ENCODE measurements at places on chromosomes 11 and 22.
A peak's percentile ranks its signal among the peaks of the same experiment; 100 is the strongest.

GRCh38 chr22:35230839-35231584 is 26.3 kb upstream of the HMGXB4 start:
- DNase-seq = no peak

- DNase-seq = no peak
These were observed 8.4 kb downstream of the EPS8L2 start for GRCh38 chr11:714436-714835.

- DNase-seq = no peak
These were observed 870.7 kb downstream of the TBC1D22A start for GRCh38 chr22:47633111-47633510.

DNA sequence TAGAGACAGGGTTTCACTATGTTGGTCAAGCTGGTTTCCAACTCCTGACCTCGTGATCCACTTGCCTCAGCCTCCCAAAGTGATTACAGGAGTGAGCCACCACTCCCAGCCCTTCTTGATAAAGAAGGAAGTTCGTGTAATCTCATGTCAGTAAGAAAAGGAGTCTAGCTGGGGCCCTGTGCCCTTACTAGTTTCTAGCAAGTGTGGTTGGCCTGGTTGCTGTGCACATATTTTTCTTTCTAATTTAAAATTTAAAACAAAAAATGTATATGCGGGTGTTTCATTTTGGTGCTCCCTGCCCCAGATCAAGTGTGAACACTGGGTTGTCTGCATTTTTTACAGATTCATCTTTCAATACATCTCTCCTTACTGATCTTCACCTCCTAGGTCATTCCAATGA is 770.8 kb upstream of the TENM4 start:
- DNase-seq = no peak

- no peak for DNase-seq
These were observed 76.9 kb upstream of the TCF20 start for GRCh38 chr22:42347281-42347824.

DNA sequence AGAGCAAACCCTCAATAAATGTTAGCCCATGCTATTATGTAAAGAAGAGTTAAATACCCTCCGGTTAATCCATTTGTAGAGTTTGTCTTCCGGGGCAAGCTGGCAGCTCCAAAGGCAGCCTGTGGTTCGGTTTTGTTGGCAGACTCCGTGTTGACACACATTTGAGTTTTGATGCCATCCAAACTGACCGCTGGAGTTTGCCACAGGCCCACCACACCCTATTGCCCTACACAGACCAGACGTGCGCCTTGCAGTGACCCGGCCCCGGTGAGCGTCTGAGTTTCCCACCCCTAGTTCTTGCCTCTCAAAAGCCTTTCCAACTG is 25.1 kb downstream of the ELFN2 start:
- no peak for DNase-seq

DNA sequence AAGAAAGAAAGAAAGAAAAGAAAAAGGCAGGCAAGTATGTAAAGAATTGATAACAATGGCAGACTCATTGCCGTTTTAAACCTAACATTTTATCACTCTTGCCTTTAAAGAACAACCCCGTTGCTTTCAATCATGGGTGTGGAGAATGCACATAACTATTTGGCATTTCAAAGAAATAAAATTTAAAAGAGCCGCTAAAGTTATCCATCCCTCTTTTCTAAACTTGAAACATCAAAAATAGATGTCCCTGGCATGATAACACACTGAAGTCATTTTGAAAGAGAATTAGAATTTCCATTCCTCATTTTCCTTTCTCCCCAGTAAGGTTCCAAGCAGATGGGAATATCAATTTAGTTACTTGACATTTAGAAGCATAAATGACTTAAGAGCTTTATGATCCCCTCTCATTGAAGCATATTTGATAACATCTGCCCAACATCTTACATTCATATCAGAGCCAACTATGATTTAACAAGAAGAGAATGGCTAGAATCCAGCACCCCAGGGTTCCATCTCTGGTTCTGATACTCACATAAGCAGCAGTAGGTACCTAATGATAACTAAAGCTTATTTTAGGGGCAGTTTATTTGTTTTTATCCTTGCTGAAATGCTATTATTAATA is 529.6 kb upstream of the LRRC4C start:
- no peak for DNase-seq

DNA sequence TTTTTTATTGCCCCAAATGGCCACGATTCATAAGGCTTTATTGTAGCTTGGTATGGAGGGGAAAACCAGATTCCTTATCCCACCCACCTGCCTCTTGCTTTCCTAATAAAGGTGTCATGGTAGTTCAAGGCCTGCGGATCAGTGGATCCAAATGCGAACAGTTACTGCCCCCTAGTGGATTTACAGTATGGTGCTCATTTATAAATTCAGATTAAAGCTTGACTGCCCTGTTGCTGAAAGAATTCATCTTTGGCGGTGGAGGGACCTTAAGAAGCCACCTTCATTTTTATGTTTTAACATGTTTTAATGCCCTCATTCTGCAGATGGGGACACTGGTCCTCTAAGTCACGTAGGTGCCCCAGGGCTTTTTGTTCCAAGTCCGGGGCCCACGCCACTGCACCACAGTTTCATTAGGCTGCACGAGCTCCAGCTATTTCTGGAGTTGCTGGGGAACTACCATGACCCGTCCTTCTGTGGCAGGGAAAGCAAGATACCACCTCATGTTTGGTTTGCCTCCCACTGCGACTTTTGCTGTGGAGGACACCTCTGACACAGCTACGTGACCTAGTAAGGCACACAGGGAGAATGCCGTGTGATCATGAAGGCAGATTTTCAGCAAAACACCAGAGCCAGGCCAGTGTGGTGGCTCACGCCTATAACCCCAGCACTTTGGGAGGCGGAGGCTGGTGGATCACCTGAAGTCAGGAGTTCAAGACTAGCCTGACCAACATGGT is 15.6 kb upstream of the INCENP start:
- peak; percentile 40 for DNase-seq

DNA sequence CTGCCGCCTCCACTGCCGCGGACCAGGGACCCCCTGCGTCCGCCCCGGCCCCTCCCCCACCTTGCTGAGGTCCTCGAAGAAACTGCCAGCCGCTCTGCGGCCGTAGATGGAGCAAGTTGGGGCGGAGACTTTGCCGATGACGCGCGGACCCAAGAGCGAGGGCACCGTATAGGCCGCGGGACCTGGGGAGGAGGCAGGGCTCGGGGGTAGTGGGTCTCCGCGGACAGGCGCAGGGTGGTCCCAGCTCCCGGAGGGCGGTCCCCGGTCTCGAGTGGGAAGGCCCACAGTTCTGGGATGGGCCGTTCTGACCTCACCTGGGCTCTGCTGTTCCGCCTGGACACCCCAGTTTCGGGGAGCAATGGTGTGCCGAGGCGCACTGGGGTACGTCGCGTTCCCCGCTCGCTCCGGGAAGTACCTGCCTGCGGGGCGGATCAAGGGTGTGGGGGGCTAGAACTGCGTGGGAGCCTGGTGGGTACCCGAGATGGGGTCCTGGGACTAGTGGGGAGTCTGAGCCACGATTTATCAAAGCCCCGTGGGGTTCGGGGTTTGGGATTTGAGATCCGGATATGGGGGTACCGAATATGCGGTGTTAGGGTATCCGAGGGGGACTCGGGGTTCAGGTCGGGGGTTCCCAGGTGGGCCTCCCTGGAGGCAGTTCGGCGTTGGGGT is 1.2 kb upstream of the TYMP start:
- DNase-seq = peak; percentile 42

- no peak for DNase-seq
These were observed 44.5 kb downstream of the HIRA start for GRCh38 chr22:19387038-19387437.

DNA sequence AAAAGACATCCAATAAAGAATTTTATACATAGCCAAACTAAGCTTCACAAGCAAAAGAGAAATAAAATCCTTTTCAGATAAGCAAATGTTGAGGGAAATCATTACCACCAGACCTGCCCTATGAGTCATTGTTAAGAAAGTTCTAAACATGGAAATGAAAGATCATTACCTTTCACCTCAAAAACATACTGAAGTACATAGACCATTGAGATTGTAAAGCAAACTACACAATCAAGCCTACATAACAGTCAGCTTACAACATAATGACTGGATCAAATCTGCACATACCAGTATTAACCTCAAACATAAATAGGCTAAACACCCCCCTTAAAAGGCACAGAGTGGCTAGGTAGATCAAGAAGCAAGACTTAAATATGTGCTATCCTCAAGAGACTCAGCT is 501.0 kb upstream of the LUZP2 start:
- DNase-seq = no peak

DNA sequence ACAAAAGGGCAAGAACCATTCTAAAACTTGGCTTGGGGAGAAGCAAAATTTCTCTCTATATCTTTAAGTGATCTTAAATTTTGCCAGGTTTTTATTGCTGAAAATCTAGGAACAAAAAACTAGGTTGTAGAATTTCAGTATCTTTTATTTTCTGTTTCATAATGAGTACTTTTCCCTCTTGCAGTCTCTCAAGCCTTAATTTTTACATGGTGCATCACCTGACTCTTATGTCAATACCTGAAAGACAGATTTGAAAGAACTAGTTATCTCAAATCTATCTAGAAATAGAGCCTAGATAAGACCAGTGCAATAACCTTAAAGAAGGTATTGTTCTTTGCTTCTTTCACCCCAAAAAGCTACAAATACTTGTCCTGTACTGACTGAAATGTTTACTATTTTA is 122.1 kb downstream of the TRIM44 start:
- no peak for DNase-seq

DNA sequence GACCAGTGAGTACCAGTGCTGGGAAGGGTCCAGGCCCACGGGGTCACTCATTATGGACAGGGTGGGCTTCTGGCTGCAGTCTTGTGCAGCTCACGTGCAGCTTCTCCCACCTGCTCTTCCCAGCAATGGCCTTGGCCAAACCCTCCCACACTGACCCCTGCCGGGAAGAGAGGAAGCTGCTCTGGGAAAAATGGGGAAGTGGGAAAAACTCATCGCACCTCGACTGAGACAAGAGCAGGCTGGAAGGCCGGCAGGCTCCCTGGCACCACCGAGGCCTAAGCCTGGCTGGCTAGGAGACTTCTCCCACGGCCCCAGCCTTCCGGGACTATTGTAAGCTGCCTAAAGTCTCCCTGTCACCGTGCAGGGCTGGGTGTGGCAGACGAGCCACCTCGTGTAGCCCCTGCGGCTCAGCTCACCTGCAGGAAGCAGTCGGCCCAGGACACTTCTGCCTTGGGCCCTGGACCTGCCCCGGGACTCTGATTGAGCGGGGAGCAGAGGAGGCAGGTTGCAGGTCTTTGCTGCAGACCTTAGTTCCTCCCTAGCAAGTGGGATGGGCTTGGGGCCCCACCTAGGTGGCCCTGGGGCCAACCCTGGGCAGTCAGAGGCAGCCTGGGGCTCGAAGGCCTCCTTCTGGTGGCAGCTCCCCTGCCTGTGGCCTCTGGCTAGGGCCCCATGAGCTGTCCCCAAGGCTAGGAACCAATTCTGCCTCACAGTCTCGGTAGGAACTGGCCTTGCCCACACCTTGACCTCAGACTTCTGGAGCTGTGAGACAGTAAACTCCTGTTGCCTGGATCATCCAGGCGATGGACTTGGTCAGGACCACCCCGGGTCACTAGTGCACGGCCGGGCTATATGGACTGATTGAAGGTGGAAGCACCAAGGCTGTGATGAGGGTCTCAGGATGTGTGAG is 23.1 kb downstream of the MRGPRG start:
- no peak for DNase-seq

GRCh38 chr22:37177221-37177620 is 10.8 kb downstream of the C1QTNF6 start:
- no peak for DNase-seq

DNA sequence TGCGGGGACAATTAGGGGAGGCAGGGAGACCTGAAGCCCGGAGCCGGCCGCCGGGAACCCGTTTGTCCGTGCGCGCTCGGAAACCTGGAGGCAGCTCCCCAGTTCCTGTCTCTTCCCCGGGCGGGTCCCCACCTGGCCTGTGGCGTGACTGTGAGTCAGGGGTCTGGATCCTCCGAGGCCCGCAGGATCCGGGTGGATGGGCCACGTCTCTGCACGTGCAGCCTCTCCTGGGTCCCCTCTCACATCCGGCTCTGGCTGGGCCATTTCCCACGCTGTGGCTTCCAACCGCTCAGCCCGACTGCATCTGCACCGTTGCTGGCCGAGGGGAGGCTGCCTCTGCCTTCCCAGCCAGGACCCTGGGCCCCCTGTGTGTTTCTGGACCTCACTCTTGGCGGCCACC is 14.8 kb upstream of the H19 start:
- no peak for DNase-seq

- no peak for DNase-seq
These were observed 22.1 kb upstream of the BDNF start for GRCh38 chr11:27722117-27722952.

DNA sequence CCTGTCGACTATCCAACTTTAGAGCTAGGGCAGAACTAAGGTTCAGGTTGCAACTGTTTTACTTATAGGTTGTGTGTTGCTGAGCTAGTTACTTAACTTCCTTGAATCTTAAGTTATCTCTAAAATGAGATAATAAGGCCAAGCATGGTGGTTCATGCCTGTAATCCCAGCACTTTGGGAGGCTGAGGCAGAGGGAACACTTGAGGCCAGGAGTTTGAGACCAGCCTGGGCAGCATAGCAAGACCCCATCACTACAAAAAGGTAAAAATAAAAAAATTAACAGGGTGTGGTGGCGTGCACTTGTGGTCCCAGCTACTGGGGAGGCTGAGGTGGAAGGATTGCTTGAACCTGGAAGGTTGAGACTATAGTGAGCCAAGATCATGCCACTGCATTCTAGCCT is 2.1 kb downstream of the ACCS start:
- DNase-seq = no peak

DNA sequence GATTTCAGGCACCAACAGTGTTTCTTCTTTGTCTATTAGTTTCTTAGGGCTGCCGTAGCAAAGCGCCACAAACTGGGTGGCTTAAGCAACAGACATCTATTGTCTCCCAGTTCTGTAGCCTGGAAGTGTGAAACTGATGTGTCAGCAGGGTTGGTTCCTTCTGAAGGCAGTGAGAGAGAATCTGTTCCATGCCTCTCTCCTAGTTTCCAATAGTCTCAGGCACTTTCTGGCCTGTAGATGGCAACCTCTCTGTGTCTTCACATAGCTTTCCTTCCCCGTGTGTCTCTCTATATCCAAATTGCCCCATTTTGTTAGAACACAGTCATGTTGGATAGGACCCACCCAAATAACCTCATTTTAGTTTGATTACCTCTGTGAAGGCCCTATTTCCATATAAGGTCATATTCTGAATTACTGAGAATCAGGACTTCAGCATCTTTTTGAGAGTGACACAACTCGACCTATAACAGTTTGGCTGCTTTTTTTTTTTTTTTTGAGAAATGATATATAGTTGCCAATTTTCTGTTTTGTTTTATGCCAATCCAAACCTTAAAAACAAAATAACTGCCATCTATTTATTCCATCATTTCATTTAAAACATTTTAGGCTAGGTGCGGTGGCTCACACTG is 108.2 kb downstream of the SLC36A4 start:
- DNase-seq = peak; percentile 28

GRCh38 chr11:115974703-115975102 is 470.5 kb upstream of the CADM1 start:
- DNase-seq = no peak

- no peak for DNase-seq
These were observed 49.4 kb upstream of the MYO18B start for GRCh38 chr22:25692397-25693267.

Data from NCI-H510A (cell line).